Uterus (tissue), 4 donors: ENCODE measurements at places on chromosomes 13 and 19. TPM values are rescaled to one million over a fixed set of nuclear protein-coding genes. Genes with fewer than 3 reads are reported as not detected.

DNA sequence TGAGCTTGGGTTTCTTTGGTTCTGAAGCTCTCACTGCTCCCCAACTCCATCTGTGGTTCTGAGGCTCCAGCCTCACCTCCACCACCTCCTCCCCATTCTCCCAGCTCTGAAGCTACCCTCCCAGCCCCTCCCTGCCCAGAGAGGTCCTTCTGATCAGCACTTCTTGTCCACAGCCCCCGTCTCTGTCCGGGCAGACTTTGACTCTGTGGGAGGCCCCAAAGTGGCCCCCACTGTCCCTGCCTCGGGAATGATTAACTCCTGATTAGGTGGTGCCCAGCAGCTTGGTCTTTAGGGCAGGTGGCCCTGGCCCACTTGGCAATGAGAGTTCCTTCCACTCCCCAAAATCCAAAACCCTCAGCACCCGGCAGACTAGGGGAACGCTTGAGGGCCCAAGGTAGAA, 14.4 kb downstream of the EVI5L start:
- no peak for DNase-seq
- no peaks in the 10 kb centered on the region for H3K4me1 ChIP-seq
- no peaks in the 10 kb centered on the region for H3K36me3 ChIP-seq
- no peaks in the 10 kb centered on the region for H3K27me3 ChIP-seq

The SLC8A2 gene
- total RNA-seq, result 7.1 TPM

The ALOX5AP gene
- total RNA-seq, result 40.6 TPM

- no peak overlapping the region for H3K27ac ChIP-seq
- no peaks in the 10 kb centered on the region for H3K36me3 ChIP-seq
- no peaks in the 10 kb centered on the region for H3K4me1 ChIP-seq
- H3K4me3 ChIP-seq, result no peak overlapping the region
These were observed 39.6 kb downstream of the RAB20 start for GRCh38 chr13:110521946-110522345.

The CXCL17 gene
- not detected for total RNA-seq

DNA sequence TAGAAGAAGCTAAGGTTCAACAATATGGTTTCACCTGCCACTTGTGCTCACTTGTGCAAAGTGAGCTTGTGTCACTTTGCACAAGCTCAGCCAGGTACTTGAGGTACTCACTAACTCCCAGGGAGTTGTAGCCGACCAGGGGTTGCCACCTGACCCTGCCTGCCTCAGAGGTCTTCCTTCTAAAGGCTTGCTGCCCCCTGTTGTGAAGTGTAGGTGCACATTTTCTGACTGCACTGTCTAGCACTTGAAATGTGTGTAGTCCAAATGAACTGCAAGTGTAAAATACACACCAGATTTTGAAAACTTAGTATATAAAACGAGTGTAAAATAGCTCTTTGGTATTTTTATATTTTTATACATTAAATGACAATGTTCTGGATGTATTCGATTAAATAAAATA, 230.8 kb downstream of the DLEU7 start:
- no peaks in the 10 kb centered on the region for H3K4me1 ChIP-seq
- no peaks in the 10 kb centered on the region for H3K27me3 ChIP-seq
- no peak overlapping the region for H3K4me3 ChIP-seq
- H3K36me3 ChIP-seq, result no peaks in the 10 kb centered on the region
- H3K27ac ChIP-seq, result no peak overlapping the region

The ERICH4 gene
- not detected for total RNA-seq

GRCh38 chr19:29450812-29451211, 75.0 kb upstream of the VSTM2B start:
- no peak overlapping the region for H3K27ac ChIP-seq
- H3K36me3 ChIP-seq, result no peaks in the 10 kb centered on the region
- H3K4me1 ChIP-seq, result no peaks in the 10 kb centered on the region
- no peak for DNase-seq
- no peaks in the 10 kb centered on the region for H3K27me3 ChIP-seq
- no peak overlapping the region for H3K4me3 ChIP-seq

DNA sequence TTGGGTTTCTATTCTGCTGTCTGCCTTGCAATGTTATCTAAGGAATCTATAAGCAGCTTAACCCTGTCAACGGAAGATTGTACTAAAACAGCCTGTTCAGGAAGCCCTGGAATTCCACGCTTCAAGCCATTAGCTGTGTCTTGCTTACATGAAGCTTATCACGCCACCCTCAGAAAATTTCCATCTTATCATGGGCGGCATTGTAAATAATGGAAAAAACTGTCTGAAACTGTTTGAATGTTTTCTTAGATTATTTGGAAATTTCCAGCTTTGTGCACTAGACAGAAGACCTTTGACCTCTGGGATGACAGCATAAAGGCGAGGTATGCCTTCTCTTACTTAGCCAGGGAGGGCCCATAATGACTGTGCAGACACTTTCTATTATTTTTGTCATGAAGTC, 319.7 kb downstream of the KCNRG start:
- no peaks in the 10 kb centered on the region for H3K27me3 ChIP-seq
- H3K27ac ChIP-seq, result no peak overlapping the region
- H3K4me1 ChIP-seq, result no peaks in the 10 kb centered on the region
- no peaks in the 10 kb centered on the region for H3K36me3 ChIP-seq
- DNase-seq, result no peak
- H3K4me3 ChIP-seq, result no peak overlapping the region
